ENCODE measurements at places on chromosomes 7 and 10. TPM values are rescaled to one million over a fixed set of nuclear protein-coding genes. Genes with fewer than 3 reads are reported as not detected.

EPO gene
- total RNA-seq = not detected

CYP2C8 gene
- total RNA-seq = not detected

TAS2R16 gene
- total RNA-seq = not detected

INHBA gene
- total RNA-seq = 4.7 TPM
